ENCODE measurements at places on chromosomes 11 and 22.
A peak's percentile ranks its signal among the peaks of the same experiment; 100 is the strongest.

GRCh38 chr11:115613004-115613403 is 108.8 kb upstream of the CADM1 start:
- DNase-seq = no peak

GRCh38 chr11:14015711-14016110 is 53.2 kb downstream of the SPON1 start:
- DNase-seq = peak; percentile 32

GRCh38 chr11:74677131-74677530 is 54.1 kb downstream of the CHRDL2 start:
- DNase-seq = no peak

GRCh38 chr11:129006161-129006560 is 63.5 kb upstream of the TP53AIP1 start:
- DNase-seq = no peak

DNA sequence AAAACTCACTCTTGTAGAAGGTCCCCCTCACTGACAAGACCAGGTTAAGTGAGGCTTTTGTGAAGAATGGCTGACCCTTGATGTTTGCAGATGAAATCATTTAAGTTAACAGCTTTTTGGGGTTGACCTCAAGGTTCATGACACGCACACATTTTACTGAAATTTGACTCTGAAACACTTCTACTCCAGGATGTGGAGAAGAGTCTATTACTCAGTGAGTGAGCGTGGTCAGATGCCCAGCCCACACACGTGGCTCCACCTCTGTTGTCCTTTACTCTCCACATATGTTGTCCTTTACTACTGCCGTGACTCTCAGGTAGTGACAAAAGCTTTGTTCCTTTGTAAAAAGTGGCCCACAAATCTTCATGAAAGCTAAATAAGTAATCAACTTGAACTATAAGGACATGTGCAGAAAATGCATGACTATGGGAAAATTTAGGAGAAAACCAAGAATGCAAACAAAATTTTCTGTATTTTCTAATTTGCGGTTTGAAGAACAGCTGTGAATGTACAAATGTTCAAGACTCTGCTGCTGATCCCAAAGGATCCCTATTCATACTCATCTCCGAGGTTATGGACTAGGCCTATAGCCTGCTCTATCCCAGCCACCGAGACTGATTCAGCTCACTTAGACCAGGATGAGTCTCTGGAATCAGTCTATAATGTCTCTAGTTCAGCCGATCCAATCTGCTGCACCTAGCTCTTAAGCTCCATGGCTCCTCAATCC is 22.4 kb downstream of the XRRA1 start:
- peak; percentile 46 for DNase-seq

- DNase-seq = no peak
Measured at GRCh38 chr11:111785076-111785475, 18.9 kb upstream of the PPP2R1B start.

DNA sequence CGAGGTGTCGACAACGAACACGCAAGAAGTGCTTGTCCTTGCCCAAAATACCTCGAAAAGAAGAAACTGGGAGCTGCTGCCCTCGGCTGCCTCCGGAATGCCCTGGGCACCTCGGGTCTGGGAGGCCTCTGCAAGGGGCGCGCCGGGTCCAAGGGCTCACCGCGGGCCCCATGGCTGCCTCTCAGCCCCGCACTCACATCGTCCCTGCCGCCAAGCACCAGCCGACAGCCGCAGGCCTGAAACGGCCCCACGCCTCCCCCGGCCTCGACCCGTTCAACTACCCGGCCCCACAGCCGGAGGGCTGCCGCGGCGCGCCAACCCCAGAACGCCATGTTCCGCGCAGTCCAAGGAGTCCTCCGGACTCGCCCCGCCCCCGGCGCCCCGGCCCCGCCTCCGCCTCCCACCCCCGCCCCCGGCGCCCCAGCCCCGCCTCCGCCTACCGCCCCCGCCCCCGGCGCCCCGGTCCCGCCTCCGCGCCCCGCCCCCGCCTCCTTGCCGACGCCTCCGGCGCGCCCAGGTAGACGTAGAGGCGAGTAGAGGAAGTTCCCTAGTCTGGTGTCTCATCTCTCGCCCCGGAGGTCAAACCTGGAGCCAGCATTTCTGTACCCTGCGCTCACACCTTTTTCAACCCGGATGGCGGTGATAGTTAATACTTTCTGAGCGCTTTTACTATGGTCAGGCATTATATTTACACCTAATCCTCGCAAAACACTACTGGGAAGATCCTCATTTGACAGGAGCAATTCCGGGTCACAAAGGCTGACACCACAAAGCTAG is at the start of gene SIRT3:
Gene SIRT3, minus strand, starts transcription at position 346 of the 777 bp plus-strand sequence. Its CDS starts 14 bp downstream, at position 332.
- peak; percentile 81 for DNase-seq

DNA sequence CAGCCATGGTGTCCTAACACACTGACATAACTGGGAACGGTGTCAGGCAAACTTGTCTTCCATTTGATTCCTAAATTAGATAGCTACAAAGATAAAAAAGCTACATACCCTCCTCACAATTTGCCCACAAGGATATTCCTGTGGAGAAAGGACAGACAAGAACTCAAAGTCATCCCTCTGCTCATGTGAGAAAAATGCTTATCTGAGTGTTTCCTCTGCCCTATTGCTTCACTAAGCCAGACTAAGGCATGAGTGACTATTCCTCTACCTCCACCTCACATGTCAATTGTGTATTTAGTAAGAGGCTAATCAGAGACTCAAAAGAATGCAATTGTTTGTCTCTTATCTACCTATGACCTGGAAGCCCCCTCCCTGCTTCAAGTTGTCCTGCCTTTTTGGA is 247.7 kb downstream of the DDX10 start:
- DNase-seq = peak; percentile 23

DNA sequence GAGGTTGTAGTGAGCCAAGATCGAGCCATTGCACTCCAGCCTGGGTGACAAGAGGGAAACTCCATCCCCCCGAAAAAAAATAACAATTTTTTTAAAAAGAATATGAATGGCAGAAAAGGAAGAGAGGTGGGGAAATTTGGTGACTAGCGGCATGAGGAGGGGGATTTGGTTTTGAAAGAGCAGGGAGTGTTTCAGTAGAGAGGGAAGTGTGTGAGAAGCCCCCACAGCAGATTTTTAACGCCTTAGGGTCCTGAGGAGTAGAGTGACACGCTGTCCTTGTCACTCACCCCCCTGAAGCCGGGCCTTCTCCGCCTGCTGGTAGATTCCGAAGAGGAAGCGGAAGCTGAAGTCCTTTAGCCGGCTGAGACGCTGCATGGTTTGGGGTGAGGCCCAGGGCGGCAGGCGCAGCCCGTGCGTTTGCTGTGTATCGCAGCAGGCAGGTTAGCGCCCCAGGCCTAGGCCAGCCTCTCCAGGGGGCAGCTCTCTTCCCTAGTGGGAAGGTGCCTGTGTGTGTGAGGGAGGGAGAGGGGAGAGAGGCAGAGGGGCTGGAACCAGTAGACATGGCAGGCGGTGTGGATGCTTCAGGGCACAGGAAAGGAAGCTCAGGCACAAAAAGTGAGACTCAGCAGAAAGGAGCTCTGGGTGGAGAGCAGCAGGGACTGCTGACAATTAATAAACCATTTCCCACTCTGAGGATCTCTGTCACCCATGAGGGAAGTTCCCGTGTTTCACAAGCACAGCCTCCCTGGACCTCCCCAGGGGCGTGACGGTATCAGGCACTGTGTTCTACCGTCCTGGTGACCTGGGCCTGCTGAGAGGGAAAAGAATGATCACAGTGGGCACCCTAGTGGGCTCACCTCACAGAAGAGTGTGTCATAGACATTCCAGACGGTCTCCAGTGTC is 3.9 kb downstream of the ACP2 start:
- no peak for DNase-seq

DNA sequence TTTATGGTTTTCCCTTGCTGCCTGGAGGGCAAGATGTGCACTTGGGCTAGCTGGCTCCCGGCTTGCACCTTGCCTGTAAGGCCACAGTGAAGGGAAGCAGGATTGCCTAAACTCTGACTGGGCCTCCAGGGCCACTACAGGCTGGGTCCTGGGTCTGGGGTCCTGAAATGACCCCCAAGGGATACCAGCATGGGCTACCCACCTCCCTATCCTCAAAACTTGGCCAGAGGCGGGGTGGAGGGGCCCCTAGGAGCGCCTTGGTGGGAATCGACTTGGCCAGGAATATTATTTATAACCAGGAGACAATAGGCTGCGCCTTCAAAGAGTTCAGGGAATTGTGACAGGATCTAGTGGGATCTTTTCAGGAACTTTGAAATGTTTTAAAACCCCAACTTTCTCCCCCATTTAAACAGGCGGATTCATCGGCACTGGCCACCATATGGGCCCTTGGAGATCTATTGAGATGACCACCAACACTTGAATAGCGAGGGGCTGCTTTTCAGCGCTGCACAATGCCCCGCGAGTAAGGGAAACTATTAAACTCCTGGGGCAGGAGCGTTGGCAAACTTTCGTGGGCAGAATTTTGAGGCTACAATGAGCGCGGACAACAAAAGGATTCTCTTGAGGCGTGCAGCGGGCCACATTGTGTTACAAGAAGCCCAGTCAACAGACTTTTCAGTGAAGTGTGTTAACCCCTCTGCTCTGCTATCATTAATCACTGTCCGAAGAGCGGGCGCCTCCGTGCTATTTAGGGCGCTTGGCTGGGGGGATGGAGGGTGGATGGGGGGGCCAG is 15.2 kb downstream of the PAX6 start:
- DNase-seq = no peak

DNA sequence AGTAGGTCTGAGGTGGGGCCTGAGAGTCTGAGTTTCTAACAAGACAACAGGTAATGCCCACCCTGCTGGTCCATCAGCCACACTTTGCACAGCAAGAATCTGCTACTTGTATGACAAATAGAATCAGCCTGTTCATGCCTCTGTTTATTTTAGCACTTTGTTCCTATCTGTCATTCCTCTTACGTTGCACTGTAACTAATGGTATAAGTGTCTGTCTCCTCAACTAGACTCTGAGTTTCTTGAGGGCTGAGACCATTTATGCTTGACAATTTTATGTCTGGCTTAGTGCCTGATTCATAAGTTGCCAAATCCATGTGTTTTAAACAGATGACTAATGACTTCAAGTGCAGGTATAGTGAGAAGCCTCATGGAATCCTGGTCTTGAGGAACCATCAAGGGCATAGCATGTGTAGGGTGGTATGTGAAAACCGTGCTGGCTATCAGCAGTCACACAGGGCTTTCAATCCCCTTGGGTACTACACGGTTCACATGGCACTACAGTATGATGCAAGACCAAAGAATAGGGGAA is 209.7 kb downstream of the C11orf91 start:
- peak; percentile 45 for DNase-seq

- peak; percentile 64 for DNase-seq
Measured at GRCh38 chr22:32411402-32411801, 645 bp downstream of the RTCB start.

GRCh38 chr22:22155146-22155545 is 89.4 kb upstream of the VPREB1 start:
- no peak for DNase-seq

DNA sequence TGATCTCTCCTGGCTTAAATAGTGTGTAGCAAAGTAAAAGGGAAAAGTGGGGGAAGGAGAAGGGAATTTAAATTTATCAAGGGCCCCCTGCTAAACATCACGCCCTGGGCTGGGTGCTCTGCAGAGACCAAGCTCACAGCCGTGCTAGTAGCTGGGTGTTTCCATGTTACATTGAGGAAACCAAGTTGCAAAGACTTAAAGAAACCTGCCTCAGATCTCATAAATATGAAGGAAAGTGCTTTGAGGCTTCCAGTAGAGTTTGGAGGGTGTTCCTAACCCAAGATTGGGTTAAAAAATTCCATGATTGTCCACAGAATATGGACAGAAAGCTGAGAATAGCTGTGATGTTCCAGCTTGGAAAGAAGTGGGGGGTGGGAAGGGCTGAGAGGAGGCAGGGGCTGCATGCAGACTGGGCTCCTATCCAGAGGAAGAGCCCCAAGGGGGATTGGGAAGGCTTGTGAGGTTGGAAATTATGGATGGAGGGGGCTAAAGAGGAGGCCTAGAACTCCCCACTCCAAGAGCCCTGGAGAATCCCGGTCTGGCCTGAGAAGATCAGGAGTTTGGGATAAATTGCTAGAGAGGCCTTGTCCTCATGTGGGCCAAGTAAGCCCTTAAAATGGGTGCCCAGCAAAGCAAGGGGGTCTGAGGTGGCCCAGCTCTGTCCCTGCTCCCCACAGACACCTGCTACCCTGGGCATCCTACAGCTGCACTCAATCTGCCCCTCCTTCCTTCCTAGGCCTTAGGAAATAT is 25.0 kb upstream of the OAF start:
- DNase-seq = no peak

- DNase-seq = no peak
Measured at GRCh38 chr11:96357794-96358193, 14.8 kb upstream of the MAML2 start.

GRCh38 chr11:2128130-2128510 is 11.1 kb downstream of the IGF2 start:
- DNase-seq = no peak

DNA sequence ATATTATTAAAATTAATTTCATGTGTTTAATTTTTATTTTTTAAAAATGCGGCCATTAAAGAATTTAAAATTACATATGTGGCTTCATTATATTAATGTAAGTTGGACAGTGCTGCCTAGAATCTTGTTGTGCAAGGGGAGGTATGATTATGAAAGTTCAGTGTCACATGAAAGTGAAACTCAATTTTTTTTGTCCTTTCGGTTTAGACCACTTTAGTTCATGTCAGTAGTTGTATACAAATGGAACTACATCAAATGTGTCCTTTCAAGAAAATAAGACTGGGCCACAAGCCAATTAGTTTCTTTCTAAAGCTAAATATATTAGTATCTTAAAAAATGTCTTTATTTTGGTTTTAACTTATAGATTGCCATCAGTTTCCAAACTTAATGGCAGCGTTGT is 35.7 kb downstream of the TBCEL start:
- DNase-seq = no peak

DNA sequence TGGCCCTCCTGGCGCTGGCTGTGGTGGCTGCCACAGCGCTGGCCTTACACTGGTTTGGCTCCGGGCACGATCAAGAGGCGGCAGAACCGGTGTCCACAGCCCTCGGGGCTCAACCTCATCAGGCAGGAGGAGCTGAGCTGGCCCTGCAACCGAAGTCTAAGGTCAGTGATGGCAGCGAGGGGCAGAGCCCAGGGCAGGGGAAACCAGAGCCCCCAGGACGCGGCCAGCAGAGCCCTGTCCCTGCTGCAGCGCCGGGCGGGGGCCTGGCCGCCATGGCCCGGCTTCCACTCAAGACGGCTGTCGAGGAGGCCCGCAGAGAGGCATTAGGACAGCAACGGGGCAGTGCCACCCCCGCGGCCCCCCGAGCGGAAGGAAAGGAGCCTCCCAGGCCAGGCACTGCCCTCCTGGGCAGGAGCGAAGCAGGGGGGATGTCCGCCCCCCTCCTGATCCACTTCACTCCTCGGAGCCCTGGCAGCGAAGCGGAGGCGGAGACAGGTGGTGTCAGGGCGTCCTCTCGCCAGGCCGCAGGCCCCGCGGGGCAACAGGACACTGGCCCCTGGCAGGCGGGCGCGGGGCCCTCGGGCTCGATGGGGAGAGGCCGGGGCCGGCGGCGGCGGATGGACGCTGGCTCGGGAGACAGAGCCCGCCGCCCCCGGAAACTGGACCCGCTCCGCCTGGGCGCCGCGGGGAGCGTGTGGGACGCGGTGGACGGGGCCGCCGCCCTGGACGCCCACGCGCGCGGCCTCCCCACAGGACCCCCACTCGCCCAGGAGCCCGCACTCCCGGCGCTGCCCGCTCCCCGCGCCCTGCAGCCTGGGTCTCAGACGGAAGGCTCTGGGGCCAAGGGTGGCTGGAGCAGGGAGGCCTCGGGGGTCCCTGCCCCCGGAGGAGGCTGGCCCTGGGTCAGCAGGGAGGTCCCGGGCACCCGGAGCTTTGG is 895 bp downstream of the KLHDC7B start:
- DNase-seq = no peak
